Activated CD8-positive, alpha-beta memory T cell treated with anti-CD3 and anti-CD28 coated beads, Interleukin-2, amount 10 ng/mL, durations not matched to agents 7 days and 5 days (primary cell): ENCODE measurements at places on chromosomes 2 and 18. TPM values are rescaled to one million over a fixed set of nuclear protein-coding genes. Genes with fewer than 3 reads are reported as not detected.

- H3K27me3 ChIP-seq = no peaks in the 10 kb centered on the region
- no peak overlapping the region for H3K4me3 ChIP-seq
- no peak for DNase-seq
- no peak overlapping the region for H3K27ac ChIP-seq
Measured at GRCh38 chr2:134927195-134927594, 8.6 kb downstream of the CCNT2 start.

DNA sequence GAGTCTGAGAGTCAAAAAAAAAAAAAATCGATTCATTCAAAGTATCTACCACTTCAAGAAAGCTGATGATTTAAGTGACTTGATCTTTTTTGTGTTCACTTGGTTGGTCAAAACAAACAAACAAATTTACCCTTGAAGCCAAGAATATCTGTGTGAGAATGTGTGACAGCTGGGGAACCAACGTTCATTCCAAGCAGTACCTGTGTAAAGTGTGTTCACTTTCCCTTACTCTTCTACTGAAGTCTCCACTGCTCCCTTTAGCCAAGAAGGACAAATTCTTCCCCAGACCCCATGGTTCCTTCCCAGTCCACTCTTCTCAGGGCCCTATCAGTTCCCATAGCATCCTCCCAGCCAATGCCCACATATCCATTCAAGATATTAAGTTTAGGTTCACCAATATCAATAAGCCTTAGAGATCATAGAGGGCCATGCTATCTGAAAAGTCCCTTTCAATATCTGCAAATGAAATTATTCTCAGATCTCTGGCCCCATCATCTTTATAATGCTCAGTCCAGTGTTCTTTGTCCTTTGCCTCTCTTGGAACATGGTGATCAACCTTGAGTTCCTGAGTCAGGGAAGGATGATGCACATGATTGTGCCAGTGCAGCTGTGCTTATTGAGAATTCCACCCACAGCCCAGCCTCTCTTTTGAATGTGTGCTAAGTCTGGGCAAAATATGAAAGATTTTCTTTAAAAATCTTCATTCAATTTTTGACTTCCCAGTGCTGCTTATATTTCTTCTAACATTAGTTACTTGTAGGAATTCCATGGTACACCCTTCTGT is 82.8 kb upstream of the DTNA start:
- H3K27ac ChIP-seq = no peak overlapping the region
- H3K27me3 ChIP-seq = no peaks in the 10 kb centered on the region
- no peak overlapping the region for H3K4me3 ChIP-seq
- H3K4me1 ChIP-seq = no peaks in the 10 kb centered on the region
- DNase-seq = no peak
- no peaks in the 10 kb centered on the region for H3K36me3 ChIP-seq

- no peak overlapping the region for H3K4me3 ChIP-seq
- no peaks in the 10 kb centered on the region for H3K36me3 ChIP-seq
- no peak overlapping the region for H3K27ac ChIP-seq
- no peaks in the 10 kb centered on the region for H3K4me1 ChIP-seq
- H3K27me3 ChIP-seq = no peaks in the 10 kb centered on the region
Measured at GRCh38 chr18:22703883-22704585, 229.1 kb upstream of the RBBP8 start.

The PPP1CB gene
- total RNA-seq = 153 TPM

The TMEM131 gene
- 33.4 TPM for total RNA-seq

DNA sequence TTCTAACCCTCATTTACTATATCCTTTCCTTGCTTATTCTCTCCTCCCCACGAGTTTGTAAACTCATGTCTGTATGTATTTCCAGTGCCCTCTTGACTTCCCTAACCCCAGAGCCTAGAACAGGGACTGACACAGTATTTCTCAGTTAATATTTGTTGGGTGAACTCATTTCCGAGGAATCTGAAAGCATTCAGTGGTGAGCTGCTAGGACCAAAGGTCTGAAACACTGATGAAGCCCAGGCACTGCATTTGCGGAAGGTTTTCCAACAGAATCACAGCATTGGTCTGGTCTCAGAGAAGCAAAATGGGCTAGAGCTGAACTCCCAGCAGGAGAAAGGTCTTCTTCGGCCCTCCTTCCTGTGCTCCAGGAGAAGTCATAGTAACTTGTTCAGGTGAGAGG is 56.8 kb downstream of the SOX11 start:
- H3K27me3 ChIP-seq = no peaks in the 10 kb centered on the region
- no peaks in the 10 kb centered on the region for H3K36me3 ChIP-seq
- H3K4me1 ChIP-seq = no peaks in the 10 kb centered on the region

GRCh38 chr2:221289389-221289788 is 282.7 kb downstream of the EPHA4 start:
- no peak overlapping the region for H3K4me3 ChIP-seq
- no peaks in the 10 kb centered on the region for H3K36me3 ChIP-seq
- no peak for DNase-seq
- H3K4me1 ChIP-seq = no peaks in the 10 kb centered on the region
- no peaks in the 10 kb centered on the region for H3K27me3 ChIP-seq

The CYS1 gene
- total RNA-seq = 0.75 TPM

GRCh38 chr18:53422896-53423295 is 801.6 kb downstream of the MBD2 start:
- DNase-seq = no peak
- H3K4me3 ChIP-seq = no peak overlapping the region
- no peaks in the 10 kb centered on the region for H3K27me3 ChIP-seq
- H3K27ac ChIP-seq = no peak overlapping the region

- DNase-seq = no peak
- H3K27ac ChIP-seq = no peak overlapping the region
- peaks cover 25% of the 10 kb centered on the region for H3K36me3 ChIP-seq
- no peak overlapping the region for H3K4me3 ChIP-seq
- H3K27me3 ChIP-seq = peaks cover 3% of the 10 kb centered on the region
Measured at GRCh38 chr2:74945788-74946331, 12.6 kb upstream of the POLE4 start.

GRCh38 chr2:179814050-179814449 is 47.4 kb downstream of the ZNF385B start:
- H3K4me3 ChIP-seq = no peak overlapping the region
- H3K36me3 ChIP-seq = no peaks in the 10 kb centered on the region
- H3K27me3 ChIP-seq = no peaks in the 10 kb centered on the region
- H3K4me1 ChIP-seq = no peaks in the 10 kb centered on the region
- no peak overlapping the region for H3K27ac ChIP-seq
- no peak for DNase-seq

DNA sequence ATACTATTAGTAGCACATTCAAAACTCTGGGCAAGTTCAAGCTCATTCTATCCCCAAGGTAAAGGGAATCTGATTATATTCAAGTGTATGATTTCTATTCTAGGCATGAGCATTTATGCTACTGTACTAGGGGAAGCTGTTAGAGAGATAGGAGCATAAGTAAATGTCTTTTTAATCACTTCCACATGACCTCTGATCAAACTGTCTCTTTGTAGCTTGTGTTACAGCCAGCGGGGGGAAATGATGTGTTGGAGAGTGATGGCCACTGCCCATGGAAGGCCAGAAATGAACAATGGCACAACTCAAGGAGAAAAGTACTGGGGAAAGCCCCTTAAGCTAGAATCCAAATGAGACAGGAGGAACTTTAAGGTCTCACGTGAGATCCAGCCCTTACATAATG is 894.9 kb upstream of the CDH2 start:
- H3K36me3 ChIP-seq = no peaks in the 10 kb centered on the region
- no peak for DNase-seq
- H3K4me3 ChIP-seq = no peak overlapping the region
- no peaks in the 10 kb centered on the region for H3K4me1 ChIP-seq

DNA sequence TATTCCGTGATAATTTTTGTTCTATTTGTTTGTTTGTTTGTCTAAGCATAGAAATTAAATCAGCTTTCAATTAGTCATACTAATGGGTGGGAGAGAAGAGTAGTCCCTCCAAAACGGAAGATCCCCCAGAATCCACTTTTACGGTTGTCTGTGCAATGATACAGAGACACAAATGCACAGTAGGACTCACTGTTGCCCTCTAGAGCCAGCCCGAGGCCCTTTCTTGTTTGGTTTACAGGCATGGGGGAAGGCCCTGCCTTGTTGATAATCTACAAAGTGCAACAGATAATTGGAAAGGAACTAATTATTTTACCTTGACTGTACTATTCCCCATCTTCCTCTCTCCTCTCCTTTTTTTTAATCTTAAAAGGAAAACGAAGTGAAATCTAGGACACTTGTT is 121.1 kb downstream of the ACOXL start:
- H3K4me1 ChIP-seq = peaks cover 75% of the 10 kb centered on the region
- peaks cover 6% of the 10 kb centered on the region for H3K36me3 ChIP-seq
- DNase-seq = peak; percentile 83
- no peak overlapping the region for H3K4me3 ChIP-seq

DNA sequence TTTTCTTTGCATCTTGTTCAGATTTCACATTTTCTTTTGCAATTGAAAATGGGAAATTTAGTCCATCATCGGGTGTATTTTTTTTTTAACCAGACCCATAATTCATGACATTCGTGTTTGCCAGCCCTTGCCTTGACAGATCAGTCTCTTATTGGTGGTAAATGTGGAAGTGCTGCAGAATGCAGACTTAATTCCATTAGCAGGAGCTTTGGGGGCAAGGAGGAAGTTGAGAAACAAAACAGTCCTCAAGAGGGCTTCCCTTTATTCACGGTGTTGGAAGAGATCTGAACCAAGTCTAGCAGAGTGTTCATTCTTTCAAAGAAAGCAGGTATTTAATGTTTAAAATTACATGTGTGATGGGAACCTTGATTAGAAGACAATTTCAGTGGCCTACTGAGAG is 16.6 kb upstream of the RPE start:
- no peak for DNase-seq
- H3K4me3 ChIP-seq = no peak overlapping the region
- H3K27ac ChIP-seq = no peak overlapping the region
- H3K36me3 ChIP-seq = no peaks in the 10 kb centered on the region

GRCh38 chr18:65091744-65092329 is 659.0 kb upstream of the CDH7 start:
- no peak for DNase-seq
- no peak overlapping the region for H3K27ac ChIP-seq
- H3K4me1 ChIP-seq = no peaks in the 10 kb centered on the region
- H3K27me3 ChIP-seq = no peaks in the 10 kb centered on the region

The PMS1 gene
- 40.9 TPM for total RNA-seq

The GCKR gene
- not detected for total RNA-seq

- peaks cover 17% of the 10 kb centered on the region for H3K27me3 ChIP-seq
- peaks cover 69% of the 10 kb centered on the region for H3K4me1 ChIP-seq
- H3K36me3 ChIP-seq = peaks cover 6% of the 10 kb centered on the region
- no peak overlapping the region for H3K4me3 ChIP-seq
- peak; percentile 85 for DNase-seq
Measured at GRCh38 chr2:85707304-85707703, 13.1 kb downstream of the GNLY start.

The SLC9A4 gene
- total RNA-seq = 0.18 TPM

DNA sequence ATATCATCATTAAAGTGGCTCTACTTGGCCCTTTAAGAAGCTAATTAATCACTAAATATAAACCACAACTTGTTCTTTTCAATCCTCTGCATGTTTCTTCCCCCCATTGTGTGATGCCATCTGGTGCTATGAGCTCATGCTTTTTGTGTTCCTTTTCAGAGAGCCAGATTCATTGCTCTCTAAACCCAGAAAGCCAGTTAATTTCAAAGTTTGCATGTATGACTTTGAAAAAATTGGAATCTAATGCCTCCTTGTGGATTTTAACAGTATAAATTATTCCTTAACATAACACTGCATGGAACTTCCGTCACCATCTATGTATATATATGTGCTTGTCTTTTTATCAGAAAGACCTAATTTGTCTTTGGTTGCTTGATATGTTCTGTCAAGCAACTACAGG is 31.1 kb downstream of the TMEM178A start:
- DNase-seq = no peak
- no peaks in the 10 kb centered on the region for H3K4me1 ChIP-seq
- no peak overlapping the region for H3K4me3 ChIP-seq
- H3K27me3 ChIP-seq = peaks cover 39% of the 10 kb centered on the region

- H3K4me3 ChIP-seq = no peak overlapping the region
- no peak overlapping the region for H3K27ac ChIP-seq
- peaks cover 4% of the 10 kb centered on the region for H3K27me3 ChIP-seq
- DNase-seq = no peak
- H3K36me3 ChIP-seq = no peaks in the 10 kb centered on the region
Measured at GRCh38 chr2:9187620-9188214, 18.9 kb upstream of the ASAP2 start.

- H3K4me3 ChIP-seq = no peak overlapping the region
- no peak overlapping the region for H3K27ac ChIP-seq
- H3K36me3 ChIP-seq = no peaks in the 10 kb centered on the region
- no peak for DNase-seq
- no peaks in the 10 kb centered on the region for H3K4me1 ChIP-seq
Measured at GRCh38 chr2:118943286-118943685, 1.3 kb downstream of the MARCO start.

The ZNF804A gene
- not detected for total RNA-seq

DNA sequence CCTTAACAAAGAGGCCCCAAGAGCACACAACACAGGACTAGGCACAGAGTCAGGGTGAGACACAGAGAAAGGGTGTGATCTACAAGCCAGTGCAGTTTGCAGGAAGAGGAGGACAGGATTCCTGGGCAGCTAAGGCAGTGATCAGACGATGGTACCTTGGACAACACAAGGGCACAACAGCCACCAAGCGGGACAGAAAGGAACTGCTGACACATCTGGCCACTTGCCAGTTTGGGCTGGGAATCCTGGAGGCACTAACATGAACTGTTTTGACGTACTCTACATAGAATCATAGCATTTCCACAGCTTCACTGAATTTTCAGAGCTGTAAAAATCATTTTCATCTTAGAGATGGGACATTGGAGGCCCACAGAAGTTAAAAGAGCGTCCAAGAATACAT is 221.5 kb upstream of the SLC35G4 start:
- H3K27me3 ChIP-seq = no peaks in the 10 kb centered on the region
- H3K36me3 ChIP-seq = no peaks in the 10 kb centered on the region
- H3K4me1 ChIP-seq = no peaks in the 10 kb centered on the region
- H3K27ac ChIP-seq = no peak overlapping the region
- H3K4me3 ChIP-seq = no peak overlapping the region

DNA sequence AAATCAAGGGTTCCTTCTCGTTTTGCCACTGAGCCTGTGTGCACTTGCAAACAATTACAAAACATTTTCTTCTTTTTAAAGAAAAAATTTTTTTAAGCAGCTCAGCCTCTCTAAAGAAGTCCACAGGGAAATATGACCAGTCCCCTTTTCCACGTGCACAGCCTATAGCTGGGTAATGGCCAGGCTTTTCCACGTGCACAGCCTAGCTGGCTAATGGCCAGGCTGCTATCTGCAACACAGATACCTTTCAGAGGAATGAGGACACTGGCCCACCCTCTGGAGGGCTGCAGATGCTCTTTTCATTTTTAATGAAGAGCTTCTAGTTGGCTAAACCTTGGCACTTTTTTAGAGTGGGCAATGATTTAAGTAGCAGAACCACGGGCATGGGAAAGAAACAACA is 46.3 kb downstream of the ASB18 start:
- H3K4me1 ChIP-seq = no peaks in the 10 kb centered on the region
- no peak for DNase-seq
- no peak overlapping the region for H3K4me3 ChIP-seq
- H3K36me3 ChIP-seq = no peaks in the 10 kb centered on the region
- H3K27ac ChIP-seq = no peak overlapping the region
